Keratinocyte (primary cell): ENCODE measurements at places on chromosomes 5 and 9. TPM values are rescaled to one million over a fixed set of nuclear protein-coding genes. Genes with fewer than 3 reads are reported as not detected.

DNA sequence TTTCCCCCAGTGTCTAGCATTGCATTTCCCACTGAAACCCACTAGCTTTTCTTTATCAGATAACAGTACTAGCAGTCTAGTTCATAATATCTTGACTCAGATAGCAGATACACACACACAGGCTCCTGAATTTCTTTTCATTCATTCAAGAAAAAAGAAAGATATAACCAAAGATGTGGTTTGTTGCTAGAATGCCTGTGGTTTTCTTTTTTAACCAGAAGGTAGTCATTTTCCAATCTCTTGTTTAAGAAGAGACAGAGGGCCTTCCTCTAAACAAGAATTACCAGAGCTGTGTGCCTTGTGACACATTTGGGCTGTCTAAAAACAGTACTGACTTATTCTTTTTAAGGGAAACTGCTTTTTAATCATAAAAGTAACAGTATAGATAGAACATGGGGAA is 167.3 kb downstream of the PJA2 start:
- DNase-seq = no peak

DNA sequence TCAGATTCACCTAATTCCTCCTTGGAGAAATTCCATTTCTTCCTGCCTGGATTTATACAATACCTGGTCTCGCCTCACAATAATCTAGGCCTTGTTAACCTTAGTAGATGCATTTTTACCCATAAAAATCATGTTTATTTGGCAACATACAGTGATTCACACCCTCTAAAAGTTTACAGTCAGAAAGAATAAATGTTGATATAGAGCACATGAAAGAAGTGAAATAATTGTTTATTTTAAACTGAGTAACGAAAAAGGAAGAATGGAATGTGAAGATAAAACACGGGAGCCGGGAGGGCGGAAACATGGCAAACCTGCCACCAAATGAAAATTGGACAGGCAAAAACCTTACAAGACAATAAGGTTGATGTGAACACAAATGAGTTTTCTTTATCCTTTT is 28.9 kb upstream of the KCNN2 start:
- DNase-seq = no peak

DNA sequence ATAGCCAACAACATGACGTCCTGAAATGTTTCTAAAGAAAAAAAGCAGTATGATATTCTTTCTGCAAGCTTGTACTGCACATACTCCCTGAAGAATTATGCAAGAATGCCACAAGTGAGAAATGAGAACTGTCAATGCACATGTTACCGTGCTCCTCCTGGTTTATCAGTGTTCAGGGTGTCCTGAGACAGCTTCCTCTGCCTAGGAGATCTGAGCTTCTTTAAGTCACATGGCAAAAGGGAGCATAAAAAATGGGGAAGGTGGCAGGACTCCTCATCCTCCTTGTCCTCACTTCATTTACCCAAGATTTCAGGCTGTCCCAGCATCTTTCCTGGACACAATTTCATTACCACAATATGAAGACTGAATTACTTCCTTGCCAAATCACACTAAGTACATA is 238.2 kb downstream of the GLIS3 start:
- DNase-seq = no peak

DNA sequence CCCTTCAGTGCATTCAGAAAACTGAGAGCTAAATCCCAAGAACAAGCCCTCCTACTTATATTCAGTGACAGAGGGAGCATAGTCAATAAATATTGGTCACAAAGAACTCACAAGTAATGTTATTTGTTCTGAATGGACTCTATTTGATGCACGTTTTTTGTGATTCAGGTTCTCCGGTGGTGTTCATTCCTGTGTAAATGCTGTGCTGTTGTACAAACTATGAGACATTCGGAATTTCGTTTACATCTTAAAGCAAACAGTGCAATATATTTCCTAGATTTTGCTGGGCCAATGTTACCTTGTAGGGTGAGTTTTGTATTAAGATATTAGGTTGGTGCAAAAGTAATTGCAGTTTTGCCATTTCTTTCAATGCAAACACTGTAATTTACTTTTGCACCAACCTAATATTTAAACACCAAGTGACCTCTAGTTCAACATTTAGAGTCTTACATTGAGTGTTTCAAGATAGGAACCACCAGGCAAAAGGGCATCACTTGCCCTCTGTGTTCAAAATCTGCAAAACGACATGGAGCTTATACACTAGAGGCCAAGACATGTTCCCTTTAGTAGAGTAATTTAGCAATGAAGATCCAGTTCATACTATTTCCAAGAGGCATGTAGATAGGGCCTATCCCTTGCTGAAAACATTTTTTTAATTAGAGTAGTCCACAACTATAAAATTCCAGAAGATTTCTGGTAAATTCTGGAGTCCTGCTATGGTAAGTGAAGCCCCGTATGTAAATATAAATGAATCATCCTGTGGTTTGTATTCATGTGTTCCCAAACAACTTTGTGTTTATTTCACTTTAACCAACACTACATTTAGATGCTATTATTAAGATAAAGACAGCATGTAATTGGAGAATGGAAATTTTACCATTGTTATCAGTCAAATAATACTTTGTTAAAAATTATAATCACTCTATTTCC is 444.0 kb upstream of the PTGER4 start:
- DNase-seq = no peak

GRCh38 chr5:69268899-69269298 is 34.2 kb downstream of the CDK7 start:
- no peak for DNase-seq

Gene CCL19
- not detected in 3 replicates for polyA plus RNA-seq

GRCh38 chr5:78287833-78288232 is 6.7 kb downstream of the AP3B1 start:
- DNase-seq = peak; percentile 9

- DNase-seq = no peak
Observed at GRCh38 chr5:159913048-159913447, 3.2 kb upstream of the ADRA1B start.

DNA sequence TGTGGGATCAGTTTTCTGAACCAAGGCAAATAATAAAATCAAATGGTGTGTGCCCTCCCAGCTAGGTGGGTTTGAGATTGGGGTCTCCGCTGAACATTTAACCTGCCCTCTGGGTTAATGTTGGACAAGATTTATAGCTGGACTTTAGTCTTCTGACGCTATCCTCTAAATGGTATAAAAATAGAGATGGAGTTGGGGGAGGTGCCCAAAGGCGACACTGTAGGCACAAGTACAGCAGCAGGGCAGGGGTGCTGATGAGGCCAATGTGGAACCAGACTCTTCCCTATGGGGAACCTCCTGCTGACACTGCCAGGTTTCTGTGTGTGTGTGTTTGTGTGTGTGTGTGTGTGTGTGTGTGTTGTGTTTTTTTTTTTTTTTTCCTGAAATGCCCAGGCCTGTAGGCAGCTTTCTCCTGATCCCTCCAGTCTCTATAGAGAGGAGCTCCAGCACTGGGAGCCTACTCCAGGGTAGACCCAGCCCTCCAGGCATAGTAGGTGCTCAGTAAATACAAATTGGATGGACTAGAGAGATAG is 37.9 kb downstream of the PCDH1 start:
- no peak for DNase-seq

- DNase-seq = no peak
Observed at GRCh38 chr5:163916861-163917260, 411.4 kb downstream of the MAT2B start.

DNA sequence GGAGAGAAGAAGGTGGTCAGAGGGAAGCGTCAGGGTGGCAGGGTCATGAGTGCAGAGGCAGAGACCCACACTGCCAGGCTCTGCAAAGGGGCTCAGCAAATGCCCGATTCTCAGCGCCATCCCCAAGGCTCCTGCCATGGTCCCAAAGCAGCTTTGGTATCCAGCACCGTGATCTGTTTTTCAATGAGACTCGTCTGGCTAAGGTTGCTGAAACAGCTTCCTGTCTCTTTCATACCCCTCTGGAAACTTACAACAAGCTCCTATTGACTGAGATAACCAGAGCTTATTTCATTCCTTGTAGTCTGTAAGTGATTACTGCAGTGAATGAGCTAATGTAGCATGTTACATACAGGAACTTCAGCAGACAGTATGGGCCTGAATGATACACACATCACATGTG is 568.6 kb upstream of the DAP start:
- DNase-seq = no peak

DNA sequence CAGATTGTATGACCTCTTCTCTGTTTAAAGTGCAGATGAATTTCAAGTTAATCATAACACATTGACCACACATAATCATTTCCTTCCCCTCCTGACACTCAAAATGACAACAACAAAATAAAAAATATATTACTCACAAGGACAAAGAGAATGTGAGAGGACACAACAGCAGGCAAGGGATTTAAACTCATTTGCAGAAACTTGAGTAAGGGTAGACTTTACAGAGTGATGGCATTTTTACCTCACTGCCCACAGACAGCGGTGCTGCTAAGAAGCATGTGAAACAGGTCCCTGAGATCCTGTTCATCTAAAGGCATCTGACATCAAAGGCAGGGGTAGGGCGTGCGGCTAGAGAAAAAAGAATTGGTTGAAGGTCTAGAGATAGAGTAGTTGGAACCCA is 99.0 kb downstream of the TRIM36 start:
- no peak for DNase-seq

Gene NTNG2
- 0.05 to 0.17 TPM (median 0.06 TPM) in 3 replicates for polyA plus RNA-seq

GRCh38 chr9:83418283-83418682 is 119.9 kb downstream of the FRMD3 start:
- no peak for DNase-seq

Gene ANKRD33B
- 0.97 to 2.0 TPM (median 1.9 TPM) in 3 replicates for polyA plus RNA-seq

- DNase-seq = no peak
Observed at GRCh38 chr9:98280574-98280973, 25.1 kb upstream of the TBC1D2 start.

- DNase-seq = no peak
Observed at GRCh38 chr9:126720661-126721563, 83.9 kb upstream of the ZBTB43 start.

DNA sequence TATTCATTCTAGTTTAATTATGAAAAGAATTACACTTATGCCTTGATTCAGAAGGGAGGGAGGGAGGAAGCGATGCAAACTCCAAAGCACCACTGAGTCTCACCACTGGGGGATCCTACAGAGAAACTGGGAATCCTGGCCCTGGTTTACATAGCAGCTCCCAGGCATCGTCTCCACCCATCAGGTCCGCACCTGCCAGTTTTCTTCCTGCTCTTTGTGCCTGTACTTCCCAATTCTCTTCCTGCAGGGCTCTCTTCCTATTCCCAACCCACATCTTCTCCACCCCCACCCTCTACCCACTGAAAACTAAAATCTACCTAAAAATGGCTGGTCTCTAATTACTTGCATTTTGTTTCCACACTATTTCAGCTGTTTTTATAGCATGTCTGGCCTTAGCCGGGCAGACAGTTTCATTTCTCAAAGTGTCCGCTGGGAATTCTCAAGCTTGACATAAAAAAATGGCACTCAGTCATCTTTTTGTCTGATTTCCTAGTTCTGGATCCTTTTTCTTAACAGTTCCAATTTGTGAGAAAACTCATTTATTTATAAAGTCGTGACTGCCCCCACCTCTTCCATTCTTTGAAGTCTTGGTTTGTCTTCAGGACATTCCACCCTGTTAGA is 1.6 kb upstream of the TNIP1 start:
- no peak for DNase-seq

Gene RASGRF2
- 0.03 to 0.07 TPM (median 0.05 TPM) in 3 replicates for polyA plus RNA-seq

GRCh38 chr9:126724226-126724625 is 80.6 kb upstream of the ZBTB43 start:
- no peak for DNase-seq

DNA sequence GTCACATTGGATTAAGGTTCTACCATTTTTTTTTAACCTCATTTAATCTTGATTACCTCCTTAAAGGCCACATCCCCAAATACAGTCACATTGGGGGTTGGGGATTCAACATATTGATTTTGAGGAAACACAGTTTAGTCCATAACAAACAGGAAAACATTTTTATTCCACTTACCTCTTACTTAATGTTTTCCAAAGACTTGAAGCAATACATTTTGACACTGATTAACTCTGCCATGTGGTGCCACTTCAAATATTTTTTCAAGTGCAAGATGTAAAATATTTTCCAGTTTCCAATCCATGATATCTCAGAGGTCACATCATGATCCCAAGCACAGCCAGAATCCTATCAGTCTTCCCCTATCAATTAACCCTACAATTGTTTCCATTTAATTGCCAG is 548.0 kb downstream of the CSNK1G3 start:
- no peak for DNase-seq

DNA sequence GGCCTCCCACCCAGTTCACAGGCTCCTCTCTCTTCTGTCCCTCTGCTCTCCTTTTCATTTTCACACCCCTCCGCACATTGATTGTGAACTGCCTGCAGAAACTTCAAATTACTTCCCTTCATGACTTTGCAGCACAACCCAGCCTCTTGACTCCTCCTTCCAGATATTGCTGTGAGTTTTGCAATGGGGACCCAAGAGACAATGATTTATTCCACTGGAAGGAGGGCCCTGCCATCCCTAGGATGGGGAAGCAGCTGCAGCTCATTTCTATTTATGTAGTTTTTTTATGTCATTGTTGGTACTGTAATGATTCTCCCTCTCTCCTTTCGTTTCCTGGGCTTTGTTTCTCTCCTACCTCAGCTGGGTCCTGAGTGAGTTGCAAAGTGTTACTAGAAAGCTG is 364.9 kb downstream of the ICE1 start:
- no peak for DNase-seq

Gene REEP5
- polyA plus RNA-seq = 174 to 393 TPM (median 298 TPM) in 3 replicates

DNA sequence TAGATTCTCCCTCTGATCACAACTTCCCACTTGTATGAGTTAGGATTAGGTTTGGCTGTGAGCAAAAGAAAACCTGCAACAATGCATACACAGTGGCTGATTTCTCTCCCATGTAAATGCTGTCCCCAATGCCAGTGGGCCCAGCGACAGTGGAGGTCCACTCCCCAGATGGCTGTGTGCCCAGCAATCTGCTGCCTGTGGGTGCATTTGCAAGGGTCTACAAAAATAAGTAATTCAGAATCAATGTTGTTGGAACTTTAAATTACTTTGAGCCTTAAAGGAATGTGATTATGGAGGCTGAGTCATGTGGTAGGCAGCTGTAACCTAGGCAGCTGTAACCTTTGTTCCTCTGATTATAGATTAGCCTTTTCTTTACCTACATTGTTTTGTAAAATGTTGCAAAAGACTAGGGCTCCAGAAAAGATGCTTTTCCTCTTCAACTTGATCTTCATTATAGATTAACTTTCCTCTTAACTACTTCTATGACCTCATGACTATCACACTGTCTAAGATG is 14.2 kb upstream of the MXD3 start:
- no peak for DNase-seq

GRCh38 chr5:63154476-63155309 is 576.1 kb downstream of the LRRC70 start:
- no peak for DNase-seq

Gene CAMK2A
- polyA plus RNA-seq = 0.03 to 0.05 TPM in 2 of 3 replicates, not detected in the other

DNA sequence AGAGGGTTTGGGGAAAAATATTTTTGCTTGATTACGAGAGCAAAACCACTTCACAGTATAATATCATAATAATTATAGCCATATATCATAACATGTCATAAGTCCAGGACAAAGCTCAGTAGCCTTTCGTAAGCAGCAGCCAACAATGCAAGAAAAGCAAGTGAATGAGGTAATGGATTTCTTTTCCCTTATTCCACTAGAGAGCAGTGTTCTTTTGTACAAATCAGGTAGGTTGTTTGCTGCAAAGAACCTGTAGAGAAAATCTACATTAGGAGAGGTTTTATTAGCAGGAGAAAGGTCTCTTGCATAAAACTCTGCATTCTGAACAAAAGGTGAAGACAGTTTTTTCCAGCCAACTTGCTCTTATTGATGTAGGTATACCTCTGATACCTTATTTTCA is 1033.4 kb downstream of the TLE4 start:
- no peak for DNase-seq
